ENCODE measurements at places on chromosomes 7 and 10.

DNA sequence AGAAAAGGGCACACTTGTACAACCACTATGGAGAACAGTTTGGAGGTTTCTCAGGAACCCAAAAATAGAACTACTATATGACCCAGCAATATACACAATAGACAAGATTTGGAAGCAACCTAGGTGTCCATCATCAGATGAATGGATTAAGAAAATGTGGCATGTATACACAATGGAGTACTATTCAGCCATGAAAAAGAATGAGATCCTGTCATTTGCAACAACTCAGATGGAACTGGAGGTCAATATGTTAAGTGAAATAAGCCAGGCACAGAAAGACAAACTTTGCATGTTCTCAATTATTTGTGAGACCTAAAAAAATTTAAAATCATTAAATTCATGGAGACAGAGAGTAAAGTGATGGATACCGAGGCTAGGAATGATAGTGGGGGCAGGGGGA, 118.8 kb downstream of the ZNF467 start:
- DNase-seq, result no peak

DNA sequence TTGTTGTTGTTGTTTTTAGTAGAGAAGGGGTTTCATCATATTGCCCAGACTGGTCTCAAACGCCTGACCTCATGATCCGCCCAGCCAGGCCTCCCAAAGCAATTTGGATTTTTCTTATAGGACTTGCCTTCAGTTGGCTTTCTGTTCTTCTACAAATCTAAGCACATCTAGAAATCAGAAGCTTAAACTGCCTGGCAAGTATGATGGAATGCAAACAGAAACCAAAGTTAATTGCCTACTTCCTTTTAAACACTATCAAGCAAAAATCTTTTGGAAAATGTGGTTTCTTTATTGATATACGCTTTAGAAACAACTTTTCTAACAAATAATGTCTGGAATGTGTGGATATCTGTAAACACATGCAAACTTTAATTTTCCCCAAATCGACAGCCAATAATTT, 64.9 kb downstream of the USP6NL start:
- no peak for DNase-seq

DNA sequence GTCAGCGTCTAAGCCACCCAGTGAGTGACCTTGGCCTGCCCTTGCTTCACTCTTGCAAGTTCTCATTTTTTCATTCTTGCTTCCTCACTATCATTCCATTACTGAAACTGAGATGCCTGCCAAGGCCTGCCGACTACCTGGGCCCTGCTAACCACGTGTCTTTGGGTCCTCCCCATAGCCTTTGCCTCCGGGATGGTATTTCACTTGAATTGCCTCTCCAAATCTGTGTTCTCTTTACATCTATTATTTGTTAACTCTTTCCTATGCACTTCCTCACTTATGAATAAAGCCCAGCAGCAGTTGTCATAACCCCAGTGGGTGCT, 234.6 kb downstream of the SNX10 start:
- no peak for DNase-seq

- DNase-seq, result no peak
Measured at GRCh38 chr10:58516119-58516518, 3.4 kb downstream of the BICC1 start.

- no peak for DNase-seq
Measured at GRCh38 chr10:43132867-43133787, 5.1 kb upstream of the CSGALNACT2 start.

GRCh38 chr7:151088856-151089699, 2.8 kb downstream of the AGAP3 start:
- DNase-seq, result no peak

DNA sequence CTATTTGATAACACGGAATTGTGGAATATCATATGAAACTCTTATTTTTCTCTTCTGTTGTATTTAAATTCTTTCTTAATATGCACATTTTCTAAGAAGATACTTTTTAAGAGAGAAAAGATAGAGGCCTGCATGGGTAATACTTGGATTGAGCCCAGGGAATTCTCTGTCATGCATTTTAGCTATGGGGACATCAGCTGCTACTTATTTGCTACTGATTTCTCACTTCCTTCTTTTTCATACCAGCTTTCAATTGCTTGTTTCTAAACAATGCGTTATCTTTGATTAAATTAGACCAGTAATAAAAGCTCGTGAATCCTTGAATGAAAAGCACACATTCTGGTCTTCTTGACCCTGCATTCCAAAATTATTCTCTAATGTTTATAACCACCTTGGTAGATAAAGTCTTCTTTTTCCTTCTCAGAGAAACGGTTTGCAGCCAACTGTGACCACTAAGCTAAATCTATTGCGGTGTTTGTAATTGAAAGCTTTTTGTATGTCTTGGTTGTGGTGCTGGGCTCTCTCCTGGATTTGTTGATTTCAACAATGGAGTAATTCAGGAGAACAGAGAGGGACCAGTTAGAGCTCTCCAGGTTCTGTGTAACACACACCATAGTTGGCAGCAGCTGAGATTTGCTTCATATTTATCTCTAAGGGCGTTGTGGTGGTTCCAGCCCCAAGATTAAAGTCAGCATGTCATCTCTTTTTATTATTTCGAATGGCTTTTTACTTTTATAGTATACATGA, 139.3 kb downstream of the PPP1R9A start:
- no peak for DNase-seq

GRCh38 chr7:80224415-80224814, 89.8 kb downstream of the GNAI1 start:
- no peak for DNase-seq

- DNase-seq, result no peak
Measured at GRCh38 chr10:90138844-90139243, 437.5 kb downstream of the KIF20B start.

DNA sequence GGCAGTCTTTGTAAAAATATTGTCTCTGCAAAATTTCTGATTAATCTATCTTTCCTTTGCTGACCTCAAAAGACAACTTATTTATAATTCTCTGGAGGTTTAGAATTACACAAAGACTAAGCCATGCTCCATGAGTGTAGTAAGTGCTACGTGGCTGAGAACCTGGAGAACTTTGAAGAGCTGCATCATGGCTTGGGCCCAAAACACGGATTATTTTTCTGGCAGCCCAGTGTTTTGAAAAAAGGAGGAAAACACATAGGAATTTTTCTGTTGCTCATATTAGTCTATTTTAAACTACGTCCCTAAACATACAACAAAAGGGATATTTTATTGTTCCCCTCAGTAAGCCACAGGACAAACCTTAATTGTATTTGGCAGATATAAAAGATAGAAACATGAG, 360.7 kb upstream of the MYO3A start:
- DNase-seq, result no peak

GRCh38 chr10:5896208-5897052, 6.4 kb downstream of the FBH1 start:
- peak; percentile 17 for DNase-seq

- peak; percentile 94 for DNase-seq
Measured at GRCh38 chr7:155796381-155797261, 15.6 kb downstream of the SHH start.

DNA sequence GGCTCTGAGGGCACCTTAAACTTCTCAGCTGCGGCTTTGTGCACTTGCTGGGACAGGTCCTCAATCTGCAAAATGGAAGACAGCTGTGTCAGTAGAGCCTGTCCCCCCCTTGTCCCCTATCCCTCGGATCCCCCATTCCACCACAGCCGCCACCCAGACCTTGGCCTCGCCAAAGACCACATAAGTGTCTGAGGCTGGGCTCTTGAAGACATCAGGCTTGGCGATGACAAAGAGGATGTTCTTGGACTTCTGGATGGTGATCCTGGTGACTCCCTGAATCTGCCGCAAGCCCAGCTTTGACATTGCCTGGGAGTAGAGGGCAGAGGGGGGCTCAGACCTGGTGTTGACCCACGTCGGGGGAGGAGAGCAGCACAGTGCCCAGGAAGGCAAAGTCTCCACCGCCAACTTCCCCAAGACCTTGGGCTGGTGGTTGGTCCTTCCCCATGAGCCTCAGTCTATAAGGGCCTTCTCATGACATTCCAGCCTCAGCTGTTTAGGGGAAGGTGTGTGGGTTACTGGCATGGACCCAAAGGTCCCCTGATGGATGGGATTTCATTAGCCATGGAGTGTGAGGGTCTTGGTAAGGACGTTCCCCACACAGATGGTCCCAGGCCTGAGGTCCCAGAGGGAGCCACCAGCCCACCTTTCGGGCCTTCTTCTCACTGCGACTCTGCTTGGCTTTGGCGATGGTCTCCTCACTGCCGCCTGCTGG, 7.7 kb downstream of the NACAD start:
- DNase-seq, result no peak

- DNase-seq, result no peak
Measured at GRCh38 chr10:69372126-69372980, 44.4 kb downstream of the TACR2 start.

DNA sequence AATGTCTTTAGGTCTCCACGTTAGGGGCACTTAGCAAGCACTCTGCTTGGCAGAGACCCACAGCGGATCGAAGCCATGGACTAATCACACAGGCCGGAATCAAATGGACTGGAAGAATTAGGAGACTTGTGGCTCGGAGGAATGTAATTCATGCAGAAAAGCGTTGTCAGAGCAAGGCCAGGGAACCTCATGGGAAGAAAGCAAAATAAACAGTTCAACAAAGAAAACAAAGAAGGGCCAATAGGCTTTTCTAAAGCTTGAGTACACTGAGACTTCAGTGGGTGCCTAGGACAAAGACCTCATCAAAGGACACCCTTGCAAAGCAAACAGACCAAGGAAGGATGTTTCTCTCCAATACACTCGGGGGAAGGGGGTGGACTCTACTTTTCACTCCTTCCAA, 171.1 kb downstream of the GLI3 start:
- no peak for DNase-seq

GRCh38 chr10:8638088-8638672, 583.7 kb downstream of the GATA3 start:
- no peak for DNase-seq

- DNase-seq, result no peak
Measured at GRCh38 chr10:93149761-93150160, 76.1 kb downstream of the CYP26A1 start.

GRCh38 chr7:94602181-94602580, 53.8 kb downstream of the SGCE start:
- DNase-seq, result no peak

DNA sequence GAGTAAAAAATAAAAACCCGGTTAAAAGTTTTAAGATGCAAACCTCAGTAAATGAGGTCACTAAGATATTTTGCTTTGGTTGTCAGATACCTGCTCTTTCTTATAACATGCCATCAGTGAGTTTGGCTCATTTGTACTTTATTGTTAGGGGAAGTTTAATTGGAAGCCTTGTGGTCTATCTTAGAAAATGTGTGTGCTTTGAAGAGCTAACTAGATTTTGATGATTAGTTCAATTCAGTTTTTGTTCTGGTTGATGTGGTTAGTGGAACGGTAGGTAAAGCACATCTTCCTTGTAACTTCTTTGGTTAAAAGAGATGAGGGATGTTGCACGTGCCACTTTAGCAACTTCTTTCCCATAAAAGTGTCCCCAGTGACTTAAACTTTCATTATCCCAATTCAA, 353.4 kb upstream of the GALNT17 start:
- no peak for DNase-seq

DNA sequence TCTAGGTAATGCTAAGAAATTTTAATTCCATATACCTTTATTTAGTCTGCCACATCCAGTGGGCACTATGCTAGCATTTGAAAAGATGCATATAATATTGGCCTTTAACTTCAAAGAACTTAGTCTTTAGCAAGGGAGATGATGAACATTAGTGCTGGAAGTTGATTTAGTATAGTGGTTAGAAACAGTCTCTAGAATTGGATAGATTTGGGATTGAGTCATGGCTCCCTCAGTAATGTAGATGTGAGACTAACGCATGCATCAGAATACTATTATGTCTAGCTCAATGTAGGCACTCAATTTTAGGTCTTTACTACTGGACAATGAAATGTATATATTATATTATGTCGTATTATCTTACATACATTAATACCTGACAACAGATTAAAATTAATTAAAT, 5.8 kb downstream of the DKK1 start:
- DNase-seq, result no peak

DNA sequence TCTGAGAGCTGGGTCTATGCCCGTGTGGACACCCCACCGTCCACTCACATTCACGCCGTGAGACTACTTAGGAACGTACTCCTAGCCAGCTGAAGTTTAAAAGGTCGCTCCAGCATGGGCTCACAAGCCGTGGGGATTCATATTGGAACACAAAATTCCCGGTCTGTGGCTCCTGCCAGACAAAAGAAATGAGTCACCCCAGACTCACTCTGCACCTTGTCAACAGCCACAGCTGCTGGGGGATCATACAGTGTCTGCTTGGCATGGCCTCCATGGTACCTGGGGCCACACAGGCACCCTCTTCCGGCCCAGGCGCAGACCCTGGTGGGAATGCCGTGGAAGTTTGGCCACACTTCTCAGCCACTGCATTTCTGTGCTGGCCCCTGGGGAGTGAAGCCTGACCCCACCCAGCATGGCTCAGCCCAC, 228.4 kb downstream of the DNAJB6 start:
- DNase-seq, result no peak

GRCh38 chr7:94856643-94857042, 50.8 kb upstream of the PPP1R9A start:
- no peak for DNase-seq

DNA sequence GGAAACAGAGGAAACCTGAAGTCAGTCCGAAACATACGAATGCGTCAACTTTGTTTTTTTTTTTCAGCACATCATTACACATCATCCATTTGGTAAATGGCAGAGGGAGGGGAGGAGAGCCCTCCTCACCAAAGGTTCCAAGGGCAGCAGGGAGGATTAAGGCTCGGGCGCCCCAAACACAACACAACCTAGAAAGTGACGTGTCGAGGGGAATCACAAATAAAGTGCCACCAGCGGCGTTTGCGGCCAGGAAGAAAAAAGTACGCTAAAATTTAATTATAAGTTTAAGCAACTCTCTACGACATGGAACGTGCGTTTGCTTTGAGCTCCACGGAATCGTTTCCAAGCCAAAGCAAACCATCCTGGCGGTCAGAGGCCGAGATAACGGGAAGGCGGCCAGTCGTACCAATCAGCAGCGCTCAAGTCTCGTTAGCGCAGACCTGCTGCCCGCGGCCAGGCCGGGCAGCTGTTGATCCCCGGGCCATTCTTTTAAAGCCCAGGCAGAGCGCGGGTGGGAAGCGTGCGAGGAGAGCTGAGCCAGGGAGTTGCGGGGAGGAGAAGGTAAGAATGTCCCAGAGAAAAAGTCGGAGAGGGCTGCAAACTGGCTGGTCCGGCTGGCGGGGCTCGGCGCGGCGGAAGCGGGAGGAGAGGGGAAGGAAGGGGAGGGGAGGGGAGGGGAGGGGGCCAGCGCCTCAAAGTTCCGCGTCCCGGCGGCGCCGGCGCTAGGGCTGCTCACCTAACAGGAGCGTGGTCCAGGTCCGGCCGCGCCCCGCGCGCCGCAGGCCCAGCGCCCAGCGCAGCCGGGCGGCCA, 719 bp downstream of the DPY19L1 start:
- peak; percentile 69 for DNase-seq

GRCh38 chr10:69223028-69223342, 2.9 kb downstream of the HKDC1 start:
- no peak for DNase-seq

All from activated CD8-positive, alpha-beta memory T cell treated with anti-CD3 and anti-CD28 coated beads, Interleukin-2, amount 50 U/mL, for 48 hours (primary cell).